IMR-90 (cell line): ENCODE measurements at places on chromosomes 1 and 21. TPM values are rescaled to one million over a fixed set of nuclear protein-coding genes. Genes with fewer than 3 reads are reported as not detected.
A peak's percentile ranks its signal among the peaks of the same experiment; 100 is the strongest.

DNA sequence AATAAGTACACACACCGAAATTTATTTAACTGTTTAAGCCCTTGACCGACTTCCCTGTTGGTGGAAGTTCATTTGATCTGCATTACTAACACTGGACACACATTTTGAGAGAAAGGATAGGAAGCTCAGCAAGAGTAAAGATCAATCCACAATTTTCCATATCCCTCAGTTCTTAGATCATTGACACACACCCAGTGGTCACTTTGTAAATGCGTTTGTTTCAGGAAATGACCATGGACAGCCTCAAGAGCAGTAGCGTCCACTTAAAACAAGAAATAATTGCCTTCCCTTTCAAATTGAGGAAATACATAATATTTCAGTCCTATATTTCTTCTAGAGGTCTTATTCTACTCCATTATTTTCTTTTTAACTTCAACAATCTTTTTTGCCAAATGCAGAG lies 511.5 kb upstream of the PTBP2 start:
- no peak for DNase-seq

DNA sequence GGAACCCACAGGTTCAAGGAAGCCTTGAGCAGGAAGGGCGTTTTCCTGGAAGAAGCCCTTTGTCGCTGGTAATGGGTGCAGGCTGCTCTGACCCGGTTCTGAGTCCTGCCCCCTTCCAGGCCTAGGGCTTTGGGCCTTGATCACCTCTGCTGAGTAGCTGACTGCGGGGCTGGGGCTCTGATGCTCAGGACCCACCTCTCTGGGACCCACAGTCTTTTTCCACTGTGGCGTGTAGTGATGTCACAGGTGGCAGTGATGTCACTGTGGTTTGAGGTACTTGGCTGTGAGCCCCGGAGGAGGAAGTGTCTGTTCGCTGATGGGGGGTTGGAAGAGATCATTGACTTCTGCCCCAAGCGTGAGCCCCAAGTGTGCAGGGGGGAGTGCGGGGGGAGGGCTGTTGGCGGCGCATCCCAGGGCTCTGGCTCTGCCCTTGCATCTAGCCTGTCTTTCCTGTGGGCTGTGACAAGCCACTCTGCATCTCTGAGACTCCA lies 6.9 kb downstream of the TNFRSF1B start:
- peak; percentile 35 for DNase-seq

DNA sequence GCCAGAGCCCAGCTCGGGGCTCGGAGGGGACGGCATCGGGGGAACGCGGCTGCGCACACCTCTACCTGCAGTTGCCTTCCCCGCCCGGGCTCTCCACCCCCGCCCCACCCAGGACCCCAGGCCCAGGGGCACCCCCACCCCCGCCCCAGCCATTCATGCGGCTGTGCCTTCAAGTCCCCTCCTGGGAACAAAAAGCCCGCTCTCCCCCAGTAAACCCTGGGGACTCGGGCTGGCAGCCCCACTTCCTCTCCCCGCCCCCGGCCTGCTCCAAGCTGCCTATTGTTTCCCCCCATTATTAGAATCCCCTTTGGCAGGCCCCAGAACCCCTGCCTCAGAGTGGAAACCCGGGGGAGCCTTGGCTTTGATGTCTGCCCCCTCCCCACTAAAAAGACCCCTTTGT lies 18.0 kb downstream of the MEGF6 start:
- no peak for DNase-seq

GRCh38 chr21:45540601-45540970 lies 1.7 kb downstream of the SLC19A1 start:
- no peak for DNase-seq

GRCh38 chr1:13482600-13482999 lies 31.2 kb downstream of the LRRC38 start:
- DNase-seq, result no peak

GRCh38 chr1:41175546-41175945 lies 66.6 kb downstream of the SCMH1 start:
- peak; percentile 6 for DNase-seq

DNA sequence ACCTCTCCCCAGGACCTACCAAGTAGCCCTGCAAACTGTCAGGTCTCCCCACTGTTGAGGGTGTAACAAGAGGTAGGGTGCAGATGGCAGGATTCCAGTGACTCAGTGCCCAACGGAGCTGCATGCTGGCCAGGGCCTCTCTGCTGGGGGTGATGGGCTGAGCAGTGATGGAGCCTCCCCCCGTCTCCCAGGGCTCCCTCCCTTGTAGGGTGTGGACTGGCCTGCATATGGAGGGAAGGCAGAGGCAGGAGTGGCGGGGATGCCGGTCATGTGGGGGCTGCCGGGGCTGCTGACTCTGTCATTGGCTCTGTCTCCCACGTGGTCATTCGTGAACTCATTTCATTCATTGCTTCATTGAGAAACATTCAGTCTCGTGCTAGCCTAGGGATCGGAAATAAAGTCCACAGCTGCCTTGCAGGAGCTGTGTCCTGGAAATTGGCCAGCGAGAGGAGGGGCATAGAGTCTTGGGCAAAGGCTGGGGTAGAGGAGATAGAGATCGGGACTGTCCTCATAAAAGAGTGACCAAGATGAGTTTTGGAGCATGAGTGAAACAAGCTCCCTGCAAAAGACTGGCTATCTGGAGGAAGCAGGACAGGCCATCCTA lies 22.9 kb upstream of the DISP3 start:
- no peak for DNase-seq

GRCh38 chr21:34511787-34512455 lies at the start of gene KCNE1:
KCNE1 (minus strand) TSS chr21:34512210; CDS start chr21:34449634, 62,576 bp downstream.
- DNase-seq, result no peak

- no peak for DNase-seq
Measured at GRCh38 chr1:97265630-97266029, 544.0 kb downstream of the PTBP2 start.

- DNase-seq, result peak; percentile 77
Measured at GRCh38 chr1:67339623-67340343, 32.1 kb downstream of the IL12RB2 start.

GRCh38 chr1:208254862-208255261 lies 10.7 kb upstream of the PLXNA2 start:
- DNase-seq, result peak; percentile 52

- peak; percentile 95 for DNase-seq
Measured at GRCh38 chr1:94335950-94336349, 82.2 kb upstream of the ABCD3 start.

- DNase-seq, result no peak
Measured at GRCh38 chr1:39777306-39777705, 6.2 kb upstream of the OXCT2 start.

- DNase-seq, result no peak
Measured at GRCh38 chr1:36154765-36155407, 1.1 kb upstream of the MAP7D1 start.

DNA sequence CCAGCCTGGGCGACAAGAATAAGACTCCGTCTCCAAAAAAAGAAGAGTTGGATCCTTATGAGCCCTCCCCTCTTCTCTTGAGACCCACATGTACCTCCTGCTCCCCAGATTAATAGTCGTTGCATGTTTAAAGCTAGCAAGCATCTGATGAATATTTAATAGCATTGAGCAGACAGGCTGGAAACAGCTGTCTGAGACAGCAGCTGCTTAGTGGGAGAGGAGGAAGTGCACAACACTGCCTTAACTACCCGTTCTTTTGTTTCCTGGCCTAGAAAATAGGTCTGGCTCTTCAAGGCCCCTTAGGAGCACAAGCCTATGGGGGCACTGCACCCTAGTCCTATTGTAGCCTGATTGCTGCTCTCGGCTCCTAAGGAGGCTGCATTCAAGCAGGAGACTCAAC lies 17.3 kb upstream of the TMEM39B start:
- no peak for DNase-seq

DNA sequence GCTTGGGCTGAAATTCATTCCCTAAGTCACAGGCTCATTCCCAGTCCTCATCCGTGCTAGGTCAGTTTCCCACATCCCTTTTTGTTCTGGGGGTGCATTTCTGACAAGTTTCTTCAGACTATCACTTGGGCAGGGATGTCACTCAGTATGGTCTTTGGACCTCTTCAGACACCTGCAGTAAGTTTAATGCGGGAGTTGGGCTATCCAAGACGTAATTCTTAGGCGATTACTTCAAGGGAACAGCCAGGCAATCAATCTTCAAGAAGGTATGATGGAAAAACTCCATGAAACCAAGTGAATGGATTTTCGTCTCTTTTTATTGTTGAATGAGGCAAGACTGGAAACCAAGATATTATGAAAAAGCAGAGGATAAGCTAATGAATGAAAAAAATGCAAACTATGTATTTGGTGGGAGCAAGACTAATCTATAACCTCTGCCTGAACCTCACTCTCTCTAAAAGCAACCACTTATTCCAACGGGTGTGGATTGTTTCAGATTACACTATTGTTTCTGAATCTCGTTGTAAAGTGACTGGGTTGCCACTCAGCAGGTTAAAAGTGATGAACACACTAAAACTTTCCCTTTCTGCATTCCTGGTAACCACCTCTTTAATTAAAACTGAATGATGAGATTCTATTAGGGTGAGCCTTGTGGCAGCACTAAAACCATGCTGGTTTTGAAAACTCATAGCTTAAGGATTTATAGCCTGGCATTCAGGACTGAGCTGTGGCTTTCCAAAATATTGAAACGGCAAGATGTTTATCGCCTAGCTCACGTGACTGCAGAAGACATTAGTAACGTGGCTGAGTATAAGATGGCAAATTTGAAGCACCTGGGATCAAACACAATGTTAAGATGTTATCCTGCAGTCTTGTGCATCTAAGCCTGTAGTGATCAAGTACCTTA lies 1.1 kb downstream of the RASAL2 start:
- no peak for DNase-seq

GRCh38 chr1:3038113-3038551 lies 16.9 kb downstream of the ACTRT2 start:
- DNase-seq, result no peak

DNA sequence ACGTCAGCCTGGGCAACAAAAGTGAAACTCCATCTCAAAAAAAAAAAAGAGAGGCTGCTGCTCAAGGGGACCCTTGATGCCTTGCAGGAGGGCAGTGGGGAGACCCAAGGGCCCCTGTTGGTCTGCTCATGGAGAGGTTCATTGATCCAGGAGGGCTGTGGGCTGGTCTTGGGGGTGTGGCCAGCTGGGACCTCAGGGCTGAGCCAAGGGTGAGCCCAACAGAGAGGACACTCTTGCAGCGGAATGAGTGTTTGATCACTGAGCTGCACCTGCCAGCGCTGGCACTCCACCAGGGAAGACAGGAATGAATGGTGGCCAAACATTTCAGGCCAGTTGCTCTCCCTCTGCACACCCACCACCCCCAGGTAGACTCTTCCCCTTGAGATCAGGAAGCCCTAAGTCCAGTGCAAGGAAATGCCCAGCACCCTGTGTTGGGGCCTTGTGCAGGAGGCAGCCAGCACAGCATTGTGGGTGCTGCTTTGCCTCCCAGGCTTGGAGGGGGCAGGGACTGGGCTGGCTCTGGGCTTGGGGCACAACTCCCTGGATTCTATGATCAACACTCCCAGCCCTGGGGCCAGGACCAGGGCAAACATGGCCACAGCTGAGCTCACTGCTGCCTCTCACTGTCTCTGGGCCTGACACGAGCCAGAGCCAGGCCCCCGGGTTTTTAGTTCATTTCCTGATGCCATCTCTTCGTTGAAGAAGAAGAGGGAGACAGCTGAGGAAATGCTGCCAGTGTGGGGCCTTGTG lies 50.7 kb downstream of the IRF2BP2 start:
- DNase-seq, result no peak

DNA sequence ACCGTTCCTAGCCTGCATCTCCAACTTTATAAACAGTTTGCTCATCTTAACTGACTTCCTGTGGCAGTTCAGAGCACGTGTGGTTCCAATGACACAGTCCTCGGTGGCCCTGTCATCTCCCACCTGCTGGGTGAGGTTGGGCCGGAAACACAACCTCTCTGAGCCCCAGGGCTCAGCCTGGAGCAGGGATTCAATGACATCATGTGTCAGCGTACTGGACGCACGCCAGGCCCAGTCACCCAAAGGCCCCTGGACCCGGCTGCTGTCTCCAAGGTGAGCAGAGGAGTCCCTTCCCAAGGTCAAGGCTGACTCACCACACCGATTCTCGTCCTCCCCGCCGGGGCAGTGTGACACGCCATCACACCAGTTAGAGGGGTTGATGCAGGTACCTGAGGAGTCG lies 19.9 kb downstream of the TMPRSS2 start:
- DNase-seq, result no peak

- no peak for DNase-seq
Measured at GRCh38 chr1:169090900-169091311, 15.6 kb upstream of the ATP1B1 start.

DNA sequence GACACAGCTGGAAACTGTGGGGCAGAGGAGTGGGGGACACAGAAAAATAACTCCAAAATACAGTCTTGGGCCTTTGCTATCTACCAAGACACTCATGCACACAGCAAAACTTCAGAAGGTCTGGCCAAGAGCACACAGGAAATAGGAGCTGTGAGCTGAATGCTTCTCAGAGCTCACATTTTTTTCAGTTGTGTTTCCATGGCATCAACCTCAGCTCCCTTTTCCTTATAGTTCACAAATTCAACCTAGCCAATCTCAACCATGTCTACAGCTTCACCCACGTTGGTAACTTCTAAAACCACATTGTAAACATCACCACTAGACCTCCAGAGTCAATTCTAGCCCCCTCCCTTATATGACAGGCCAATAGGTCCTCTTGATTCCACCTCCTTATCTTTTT lies 19.6 kb upstream of the SYNJ1 start:
- DNase-seq, result no peak

DNA sequence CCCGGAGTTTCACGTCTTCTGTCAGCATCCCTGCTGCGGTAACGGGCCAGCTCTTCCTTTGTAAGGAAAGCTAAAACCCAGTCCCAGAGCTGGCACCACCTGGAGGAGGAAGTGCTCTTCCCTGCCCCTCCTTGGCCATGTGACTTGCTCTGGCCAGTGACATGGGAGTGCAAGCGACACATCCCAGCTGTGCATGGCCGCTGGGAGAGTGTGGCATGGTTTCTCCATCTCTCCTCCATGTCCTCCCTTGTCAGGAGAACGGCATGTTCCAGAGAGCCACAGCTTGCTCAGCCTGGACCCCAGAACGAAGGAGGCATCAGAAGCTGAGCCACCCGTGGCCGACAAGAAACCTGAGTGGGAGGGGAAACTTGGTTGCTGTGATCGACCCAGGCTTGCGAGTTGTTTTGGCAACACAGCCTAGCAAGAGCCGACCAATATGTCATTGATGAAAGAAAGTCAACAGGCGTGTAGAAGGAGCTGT lies 2.7 kb upstream of the PRXL2B start:
- DNase-seq, result peak; percentile 11

Gene DENND2C
- polyA plus RNA-seq, result 0.53 and 0.58 TPM in 2 replicates

Gene LYPD8
- polyA plus RNA-seq, result not detected in 2 replicates

Gene HLX
- polyA plus RNA-seq, result 5.9 and 6.1 TPM in 2 replicates

Gene S100A16
- polyA plus RNA-seq, result 515 and 543 TPM in 2 replicates

Gene FMO2
- polyA plus RNA-seq, result 0.05 TPM in 1 of 2 replicates, not detected in the other

Gene CNR2
- not detected in 2 replicates for polyA plus RNA-seq

Gene EBNA1BP2
- 79.0 and 82.8 TPM in 2 replicates for polyA plus RNA-seq
